ENCODE measurements at places on chromosomes 7 and 10.
A peak's percentile ranks its signal among the peaks of the same experiment; 100 is the strongest.

DNA sequence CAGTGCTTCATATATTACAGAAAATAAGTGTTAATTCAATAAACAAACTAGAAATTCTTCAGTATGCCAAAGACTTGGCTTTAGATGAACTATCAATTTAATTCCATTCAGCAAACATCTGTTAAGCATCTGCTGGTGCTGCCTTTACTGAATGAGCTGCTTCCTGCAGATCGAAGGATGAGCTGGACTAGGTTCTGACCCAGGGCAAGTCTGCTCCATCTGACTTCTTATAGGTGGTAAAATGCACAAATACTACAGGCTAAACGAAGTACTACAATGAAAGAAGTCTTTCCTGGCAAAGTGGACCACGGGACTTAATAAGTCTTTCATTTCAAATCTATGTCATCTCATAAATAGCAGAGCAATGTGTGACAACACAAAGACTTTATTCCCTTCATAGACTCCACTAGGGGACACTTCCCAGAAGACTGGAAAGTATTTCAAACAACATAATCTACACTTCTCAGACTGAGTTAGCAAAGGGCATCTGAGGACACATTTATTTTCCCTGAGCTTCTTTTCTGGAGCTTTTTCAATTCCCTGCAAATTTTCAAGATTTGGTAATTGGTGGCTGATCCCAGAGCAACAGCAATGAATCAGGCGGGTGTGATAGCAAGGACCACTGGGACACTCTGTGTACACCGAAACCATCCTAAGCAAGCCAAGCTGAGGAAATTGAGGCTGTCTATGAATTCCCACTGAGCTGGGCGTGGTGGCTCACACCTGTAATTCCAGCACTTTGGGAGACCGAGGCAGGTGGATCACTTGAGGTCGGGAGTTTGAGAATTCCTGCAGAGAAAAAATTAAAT, 108.9 kb upstream of the FRMD4A start:
- DNase-seq: no peak

DNA sequence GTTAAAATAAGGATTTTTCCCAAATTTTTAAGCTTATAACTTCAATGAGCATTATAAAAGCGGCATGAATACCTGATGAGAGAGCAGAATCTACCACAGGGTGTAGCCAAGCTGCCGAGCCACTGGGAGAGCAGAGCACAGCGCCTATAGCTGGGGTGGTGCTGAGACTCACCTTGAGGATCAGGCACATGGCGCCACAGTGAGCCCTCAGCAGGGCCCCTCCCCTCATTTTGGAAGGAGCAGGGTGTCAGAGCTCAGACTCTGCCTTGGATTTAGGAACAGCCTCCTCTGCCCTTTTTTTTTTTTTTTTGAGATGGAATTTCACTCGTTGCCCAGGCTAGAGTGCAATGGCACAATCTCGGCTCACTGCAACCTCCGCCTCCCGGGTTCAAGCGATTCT, 118.6 kb downstream of the SRPK2 start:
- DNase-seq: no peak

- DNase-seq: no peak
Observed at GRCh38 chr10:83603708-83604107, 535.6 kb upstream of the GHITM start.

- DNase-seq: no peak
Observed at GRCh38 chr10:356452-356851, 221.2 kb downstream of the ZMYND11 start.

GRCh38 chr10:120005207-120006201, 113.0 kb downstream of the SEC23IP start:
- peak; percentile 15 for DNase-seq

DNA sequence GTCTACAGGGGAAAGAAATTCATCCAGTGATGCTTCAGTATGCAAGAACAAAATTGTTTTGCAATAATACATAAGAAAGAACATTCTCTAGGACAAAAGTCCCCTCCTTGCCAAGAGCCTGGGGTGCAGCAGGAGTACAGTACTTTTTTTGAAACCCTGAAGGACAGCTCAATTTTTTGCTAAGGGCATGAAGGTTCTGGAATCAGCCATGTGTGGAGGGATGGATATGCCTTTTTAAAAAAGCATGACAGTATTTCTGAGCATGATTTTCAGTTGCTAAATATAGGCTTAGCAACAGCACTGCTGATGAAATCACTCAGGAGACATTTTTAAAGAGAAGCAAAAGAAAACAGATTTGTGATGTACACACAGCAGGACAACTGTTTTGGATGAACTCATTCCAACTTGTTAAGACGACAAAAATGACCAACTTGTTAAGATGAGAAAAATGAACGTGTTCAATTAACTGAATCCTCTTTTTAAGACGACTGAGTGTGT, 39.3 kb downstream of the HBP1 start:
- DNase-seq: no peak

GRCh38 chr10:118997379-118997778, 32.1 kb upstream of the NANOS1 start:
- DNase-seq: no peak

- DNase-seq: no peak
Observed at GRCh38 chr7:66227808-66228207, 22.7 kb downstream of the TPST1 start.

- peak; percentile 45 for DNase-seq
Observed at GRCh38 chr10:548238-548901, 141.1 kb downstream of the DIP2C start.

DNA sequence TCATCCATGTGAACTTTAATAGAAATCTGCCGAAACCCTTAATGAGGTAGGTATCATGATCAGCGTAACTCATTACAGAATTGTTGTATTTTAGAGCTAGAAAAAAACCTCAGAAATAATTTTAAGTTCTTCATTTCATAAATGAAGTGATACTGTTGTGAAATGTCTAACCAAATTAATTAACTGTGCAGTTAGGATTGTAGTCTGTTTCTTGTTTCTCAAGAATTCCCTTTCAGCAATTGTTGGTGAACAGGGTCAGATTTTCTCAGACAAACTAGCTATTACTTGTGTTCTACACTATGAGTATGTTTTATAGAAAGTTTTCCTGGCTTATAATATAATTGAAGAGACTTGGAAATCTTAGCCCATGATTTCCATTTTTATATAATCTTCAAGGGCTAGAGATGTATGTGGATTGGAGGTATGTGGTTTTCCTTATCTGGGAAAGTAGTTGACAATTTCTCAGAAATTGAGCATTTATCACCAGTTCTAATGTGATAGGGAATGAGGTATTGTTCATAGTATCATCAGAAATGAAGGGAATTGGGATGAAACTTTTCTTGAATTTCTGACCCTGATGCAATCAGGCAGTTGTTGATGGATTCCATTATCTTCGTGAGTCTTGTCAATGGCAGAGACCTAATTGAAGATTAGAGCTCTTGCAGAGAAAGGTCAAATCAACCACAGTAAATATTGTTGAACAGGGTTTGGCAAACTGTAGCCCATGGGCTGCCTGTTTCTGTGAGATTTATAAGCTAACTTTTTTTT, 55.0 kb downstream of the ST7 start:
- no peak for DNase-seq

DNA sequence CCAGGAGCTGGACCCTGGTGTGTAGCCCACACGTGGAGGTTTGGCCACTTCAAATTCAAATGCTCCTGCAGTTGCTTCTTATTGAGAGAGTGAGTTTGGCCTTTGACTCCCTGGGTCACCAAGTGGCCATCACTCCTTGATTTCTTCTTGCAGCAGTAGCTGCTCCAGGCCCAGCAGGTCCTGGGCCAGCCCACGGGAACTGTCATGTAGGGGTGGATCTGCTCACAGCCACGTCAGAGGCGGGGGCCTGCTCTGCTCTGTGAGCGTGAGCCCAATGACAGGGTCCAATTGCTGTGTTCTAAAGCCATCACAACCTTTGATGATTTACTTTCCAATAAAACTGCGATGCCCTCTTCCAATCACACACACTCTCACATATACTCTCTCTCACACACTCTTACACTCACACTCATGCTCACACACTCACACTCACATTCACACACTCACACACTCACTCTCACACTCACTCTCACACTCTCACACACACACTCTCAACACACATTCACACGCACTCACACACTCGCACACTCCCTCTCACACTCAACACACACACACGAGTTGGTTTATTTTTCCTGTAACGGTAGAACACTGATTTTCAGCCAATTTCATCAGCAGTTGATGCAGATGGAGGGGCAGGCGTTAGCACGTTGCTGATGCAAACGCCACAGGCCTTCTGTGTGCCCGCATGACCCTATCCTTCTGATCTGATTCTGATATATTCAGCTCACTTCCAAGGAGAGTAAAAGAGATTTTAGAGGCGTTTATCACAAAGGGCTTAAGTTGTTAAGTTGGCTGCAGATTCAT, 210.7 kb upstream of the PPP2R2D start:
- DNase-seq: no peak

GRCh38 chr10:5620966-5621365, 45.4 kb downstream of the ASB13 start:
- no peak for DNase-seq

GRCh38 chr10:132354356-132355094, 22.5 kb downstream of the LRRC27 start:
- no peak for DNase-seq

- DNase-seq: peak; percentile 85
Observed at GRCh38 chr7:80937336-80937735, 18.5 kb upstream of the SEMA3C start.

GRCh38 chr10:67668448-67668847, 27.5 kb downstream of the CTNNA3 start:
- no peak for DNase-seq

DNA sequence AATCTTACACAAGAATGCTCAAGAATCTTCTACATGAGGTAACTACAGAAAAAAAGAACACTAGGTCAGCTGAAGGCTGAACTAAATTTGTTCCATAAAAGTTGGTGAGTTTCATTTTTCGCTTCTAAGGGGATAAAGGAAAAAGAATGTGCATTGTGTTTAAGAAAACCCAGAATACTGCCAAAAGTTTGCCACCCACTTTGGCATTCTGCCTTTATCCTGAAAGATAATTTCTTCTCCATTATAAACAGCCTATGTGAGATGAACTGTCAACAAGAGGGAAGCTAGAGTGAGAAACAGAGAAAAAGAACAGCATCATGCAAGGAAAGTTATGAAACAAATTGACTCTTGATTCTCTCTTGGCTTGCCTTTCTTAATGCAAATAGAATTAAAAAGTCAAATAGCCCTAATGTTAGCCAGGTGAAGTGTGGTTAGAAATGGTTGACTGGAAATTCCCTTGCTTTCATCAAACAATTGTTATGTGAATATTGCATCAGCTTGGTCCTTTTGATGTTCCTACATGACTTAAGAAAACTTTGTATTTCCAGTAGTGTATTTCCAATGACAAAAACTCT, 25.8 kb downstream of the STEAP1 start:
- no peak for DNase-seq

GRCh38 chr7:90222811-90223725, 11.5 kb downstream of the STEAP2 start:
- DNase-seq: no peak

GRCh38 chr10:66564287-66564686, 361.5 kb upstream of the LRRTM3 start:
- DNase-seq: no peak

DNA sequence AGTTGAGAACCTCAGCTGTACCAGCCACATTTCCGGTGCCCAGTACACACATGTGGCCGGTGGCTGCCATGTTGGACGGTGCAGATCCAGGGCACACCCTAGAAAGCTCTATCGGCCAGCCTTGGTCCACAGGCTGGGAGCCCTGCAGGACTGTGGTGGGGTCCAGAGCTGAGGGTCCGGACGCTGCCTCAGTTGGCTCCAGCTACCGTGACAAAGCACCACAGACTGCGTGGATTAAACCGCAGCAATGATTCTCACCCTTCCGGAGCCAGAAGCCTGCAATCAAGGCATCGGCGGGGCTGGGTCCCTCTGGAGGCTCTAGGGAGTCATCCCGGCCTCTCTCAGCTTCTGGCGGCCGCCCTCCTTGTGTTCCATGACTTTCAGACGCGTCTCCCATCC, 50.1 kb downstream of the PDGFA start:
- no peak for DNase-seq

DNA sequence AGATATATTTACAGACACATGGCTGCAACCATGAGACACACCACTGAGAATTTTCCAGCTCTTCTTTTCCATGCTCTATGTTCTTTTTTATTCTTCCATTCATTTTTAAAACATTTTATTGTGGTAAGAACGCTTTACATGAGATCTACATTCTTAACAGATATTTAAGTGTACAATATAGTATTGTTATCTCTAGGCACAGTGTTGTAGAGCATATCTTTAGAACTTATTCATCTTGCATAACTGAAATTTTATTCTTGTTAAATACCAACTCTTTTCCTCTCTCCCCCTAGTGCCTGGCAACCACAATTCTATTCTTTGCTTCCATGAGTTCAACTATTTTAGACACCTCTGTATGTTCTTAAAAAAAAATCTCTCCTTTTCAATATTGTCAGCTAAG, 67.1 kb upstream of the HABP2 start:
- DNase-seq: no peak

- peak; percentile 33 for DNase-seq
Observed at GRCh38 chr7:20310963-20311742, 19.5 kb upstream of the ITGB8 start.

GRCh38 chr7:31074120-31074383, 21.9 kb downstream of the ADCYAP1R1 start:
- DNase-seq: no peak

- DNase-seq: no peak
Observed at GRCh38 chr10:110074758-110075671, 67.2 kb downstream of the ADD3 start.

Measured in SK-N-DZ (cell line).